ENCODE measurements at places on chromosomes 1 and 21.

GRCh38 chr1:230907472-230908205 is 39.3 kb upstream of the C1orf198 start:
- no peak for DNase-seq

GRCh38 chr21:35923971-35924370 is 136.4 kb downstream of the SETD4 start:
- no peak for DNase-seq

DNA sequence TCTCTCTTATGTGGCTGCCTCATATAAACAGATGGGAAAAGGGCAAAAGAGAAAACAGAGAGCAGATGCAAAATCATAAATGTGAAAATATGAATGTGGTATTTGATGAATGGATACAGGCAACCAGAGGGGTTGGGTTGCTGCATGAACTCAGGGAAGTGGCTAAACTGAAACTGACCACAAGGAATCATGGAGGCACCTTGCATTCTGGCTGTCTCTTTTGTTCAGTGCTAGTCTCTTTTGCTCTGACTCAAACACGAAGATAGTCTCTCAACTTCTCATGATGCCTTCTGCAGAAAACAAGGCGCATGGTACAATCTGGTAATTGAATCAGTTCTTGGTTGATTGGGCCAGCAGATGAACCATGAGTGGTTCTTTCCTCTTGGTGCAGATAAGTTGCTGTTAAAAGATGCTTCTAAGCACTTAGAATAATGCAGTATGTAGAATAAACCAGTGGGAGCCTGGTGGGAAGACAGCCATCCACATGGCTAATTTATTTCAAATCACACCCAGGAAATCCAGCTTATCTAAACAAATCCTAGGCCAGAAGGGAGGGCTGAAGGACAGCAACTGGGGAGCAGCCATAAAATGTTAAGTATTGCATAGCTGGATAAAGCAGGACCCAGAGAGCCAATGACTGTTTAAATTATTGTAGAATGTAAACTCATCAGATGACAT is 64.2 kb downstream of the HLX start:
- DNase-seq, result no peak

GRCh38 chr1:190243056-190243455 is 234.6 kb downstream of the BRINP3 start:
- no peak for DNase-seq

DNA sequence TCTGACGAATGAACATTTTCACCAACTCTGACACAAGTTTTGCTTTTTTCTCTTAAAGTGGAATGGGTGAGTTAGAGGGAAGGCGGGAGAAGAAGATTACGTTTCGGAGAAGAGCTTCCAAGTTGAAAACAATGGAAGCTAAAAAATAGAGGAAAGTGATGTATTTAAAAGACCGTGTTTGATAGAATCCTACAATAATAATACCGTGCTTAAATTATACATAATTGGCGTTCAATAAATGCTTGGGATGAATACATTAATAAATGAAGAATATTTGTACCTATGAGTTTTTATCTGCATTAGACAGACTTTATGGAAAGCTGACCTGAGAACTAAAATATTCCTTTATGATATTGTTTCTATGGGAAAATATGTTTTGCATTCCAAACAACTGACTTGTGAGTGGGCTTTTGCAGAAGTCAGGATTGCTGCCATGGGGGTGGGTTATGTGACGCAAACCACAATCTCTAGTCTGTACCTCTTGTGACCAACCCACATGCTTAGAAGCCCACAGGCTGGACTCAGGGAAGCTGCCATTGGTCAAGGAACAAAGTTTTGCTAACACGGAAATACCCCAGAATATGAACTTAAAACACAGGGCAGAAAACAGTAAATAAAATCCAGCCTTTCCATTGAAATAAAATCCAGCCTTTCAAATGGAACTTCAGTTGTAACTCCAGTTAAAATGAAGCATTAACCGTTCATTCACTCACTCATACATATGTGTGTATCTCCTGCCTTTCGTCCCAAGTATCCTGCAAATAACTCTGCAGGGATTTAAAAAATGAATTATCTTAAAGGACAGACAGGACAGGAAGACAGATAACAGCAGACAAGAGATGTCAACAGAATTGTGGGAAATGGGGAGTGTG is 21.3 kb upstream of the ATF3 start:
- DNase-seq, result no peak

DNA sequence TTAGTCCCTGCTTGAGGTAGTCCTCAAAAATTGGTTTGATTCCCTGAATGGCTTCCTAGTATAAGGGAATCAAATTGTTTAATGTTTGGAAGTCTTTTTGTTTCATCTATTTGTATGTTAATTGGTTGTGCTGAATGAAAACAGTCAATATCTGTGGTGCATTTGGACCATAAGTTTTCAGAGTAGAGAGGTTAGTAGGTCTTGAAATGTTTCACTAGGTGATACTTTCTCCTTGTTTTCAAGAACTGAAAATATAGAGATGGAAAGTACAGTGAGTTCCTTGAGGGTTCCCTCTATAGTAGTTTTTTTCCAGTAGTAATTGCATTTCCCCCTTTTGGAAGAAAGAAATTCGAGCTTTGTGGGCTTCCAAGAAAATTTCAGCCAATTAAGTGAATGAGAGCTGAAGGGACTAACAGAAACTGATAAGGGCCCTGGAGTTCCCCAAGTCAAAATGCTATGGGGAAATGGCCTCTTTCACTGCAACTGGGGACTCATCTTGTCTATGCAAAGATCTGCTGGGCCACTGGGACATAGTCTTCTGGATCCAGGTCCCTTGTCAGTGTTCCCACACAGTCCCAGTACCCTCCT is 18.6 kb upstream of the CEP350 start:
- no peak for DNase-seq

GRCh38 chr1:202856014-202856413 is 32.9 kb downstream of the RABIF start:
- DNase-seq, result no peak

GRCh38 chr1:23913212-23913880 is at the start of gene CNR2:
Gene CNR2 (minus strand): TSS chr1:23913362. CDS start chr1:23875617, 37,745 bp downstream.
- DNase-seq, result peak; percentile 24

DNA sequence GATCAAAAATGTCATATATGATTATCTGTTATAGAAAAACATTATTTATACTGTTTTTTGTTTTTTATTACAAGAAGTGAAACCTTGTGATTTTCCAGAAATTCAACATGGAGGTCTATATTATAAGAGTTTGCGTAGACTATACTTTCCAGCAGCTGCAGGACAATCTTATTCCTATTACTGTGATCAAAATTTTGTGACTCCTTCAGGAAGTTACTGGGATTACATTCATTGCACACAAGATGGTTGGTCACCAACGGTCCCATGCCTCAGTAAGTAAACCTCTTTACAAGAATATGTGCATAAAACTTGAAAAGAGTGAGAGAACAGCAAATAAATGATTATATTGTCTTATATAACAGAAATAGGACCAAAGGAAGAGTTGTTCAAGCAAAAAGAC is 14.5 kb downstream of the CFHR4 start:
- DNase-seq, result no peak

DNA sequence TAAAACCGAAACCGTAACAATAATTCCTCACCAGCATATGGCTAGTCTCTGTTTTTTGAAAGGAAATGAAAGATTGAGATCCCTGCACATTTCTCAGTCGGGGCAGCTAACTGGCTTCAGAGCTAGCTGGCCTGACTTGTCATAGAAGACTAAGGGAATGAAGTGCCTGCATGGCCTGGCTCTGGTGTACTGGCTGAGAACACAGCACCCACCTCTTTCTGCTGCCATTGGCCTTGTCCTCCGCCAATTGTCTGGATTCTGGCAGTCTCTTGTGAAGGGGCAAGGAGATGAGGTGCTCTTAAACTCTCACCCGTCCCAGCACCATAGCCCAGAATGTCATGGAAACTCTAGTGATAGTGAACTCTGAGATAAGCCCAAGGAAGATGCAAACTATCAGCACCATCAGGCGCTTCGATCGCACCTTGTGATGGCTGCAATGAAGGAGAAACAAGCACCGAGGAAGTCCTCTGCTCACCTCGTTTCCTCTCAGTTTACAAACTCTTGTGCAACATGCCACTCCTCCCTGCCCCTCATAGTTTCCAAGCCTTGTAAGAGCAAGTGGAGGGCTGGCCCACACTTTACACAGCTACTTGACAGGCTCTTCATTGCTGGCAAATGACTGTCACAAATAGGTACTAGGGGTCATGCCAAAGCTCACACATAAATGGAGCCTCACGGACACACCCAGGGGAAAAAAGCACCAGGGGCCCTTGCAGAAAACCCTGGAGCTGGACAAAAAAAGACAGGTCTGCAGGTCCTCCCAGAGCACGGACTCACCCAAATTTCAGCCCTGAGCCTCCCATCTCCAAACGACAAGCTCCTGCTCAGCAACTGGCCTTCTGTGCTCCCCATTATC is 16.4 kb downstream of the INPP5B start:
- peak; percentile 23 for DNase-seq

DNA sequence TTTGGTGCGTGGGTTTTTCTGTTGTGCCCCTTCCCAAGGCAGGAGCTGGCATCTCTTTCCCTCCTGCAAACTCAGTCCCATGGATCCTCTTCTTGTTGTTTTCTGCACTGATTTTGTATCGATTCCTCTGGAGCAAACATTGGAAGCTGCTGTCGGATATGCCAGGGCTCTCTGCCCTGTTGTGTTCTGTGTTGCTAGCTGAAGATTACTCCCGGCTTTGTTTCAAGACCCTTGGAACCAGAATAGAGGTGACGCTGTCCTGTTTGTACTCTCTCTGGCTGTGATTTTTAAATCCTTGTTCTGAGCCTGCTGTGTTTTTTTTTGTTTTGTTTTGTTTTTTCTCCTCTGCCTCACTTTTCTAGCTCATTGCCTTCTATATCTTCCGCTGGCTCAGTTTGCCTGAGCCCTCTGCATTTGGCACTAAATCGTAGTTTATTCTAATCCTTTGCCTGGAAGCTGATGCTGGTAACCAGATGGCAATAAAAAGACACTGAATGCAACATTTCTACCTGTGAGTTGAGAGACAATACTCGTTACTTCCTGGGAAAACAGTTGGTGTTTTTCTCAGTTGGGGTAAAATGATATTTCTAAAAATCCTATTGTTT is 67.0 kb downstream of the BACH1 start:
- no peak for DNase-seq

DNA sequence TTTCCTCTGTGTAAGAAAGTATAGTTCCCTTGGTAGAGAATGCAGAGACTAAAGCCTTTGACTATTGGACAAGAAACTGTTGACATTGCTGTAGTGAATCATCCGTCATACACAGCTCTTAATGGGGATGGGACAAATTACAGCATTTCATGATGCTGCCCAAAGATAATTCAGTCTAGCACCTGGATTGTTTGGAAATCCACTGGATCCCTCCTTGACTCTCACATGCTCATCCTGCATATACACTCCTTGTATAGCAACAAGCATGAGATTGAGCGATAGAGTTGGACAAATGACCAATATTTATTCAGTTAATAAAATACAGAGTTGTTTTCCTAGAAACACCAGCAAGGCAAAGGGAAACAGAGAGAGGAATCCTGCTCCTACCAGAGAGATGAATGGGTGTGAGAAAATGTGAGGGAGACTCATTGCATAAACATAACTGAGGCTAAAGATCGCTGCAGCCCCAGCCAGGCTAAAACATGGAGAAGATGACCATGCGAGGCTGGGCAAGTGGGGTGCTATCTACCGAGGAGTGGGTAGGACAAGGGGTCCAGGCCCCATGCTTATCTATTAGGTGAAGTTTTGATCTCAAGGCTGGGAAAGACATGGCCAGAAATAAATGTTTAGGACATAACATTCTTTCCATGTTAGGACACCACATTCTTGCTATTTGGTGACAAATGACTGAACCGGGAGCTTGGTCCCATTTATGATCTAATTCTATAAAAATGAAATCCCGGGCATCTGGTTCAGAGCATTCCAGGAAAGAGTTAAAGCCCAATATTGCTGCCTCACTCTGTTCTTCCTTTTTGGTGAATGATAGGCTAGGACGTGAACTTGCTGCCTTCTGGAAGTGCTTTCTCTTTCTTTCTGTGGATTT is 153.2 kb downstream of the TGFB2 start:
- DNase-seq, result no peak

Data from CD4-positive, alpha-beta T cell treated with Interleukin-17A for 4 hours (primary cell).